ENCODE measurements at places on chromosomes 3 and 15.

DNA sequence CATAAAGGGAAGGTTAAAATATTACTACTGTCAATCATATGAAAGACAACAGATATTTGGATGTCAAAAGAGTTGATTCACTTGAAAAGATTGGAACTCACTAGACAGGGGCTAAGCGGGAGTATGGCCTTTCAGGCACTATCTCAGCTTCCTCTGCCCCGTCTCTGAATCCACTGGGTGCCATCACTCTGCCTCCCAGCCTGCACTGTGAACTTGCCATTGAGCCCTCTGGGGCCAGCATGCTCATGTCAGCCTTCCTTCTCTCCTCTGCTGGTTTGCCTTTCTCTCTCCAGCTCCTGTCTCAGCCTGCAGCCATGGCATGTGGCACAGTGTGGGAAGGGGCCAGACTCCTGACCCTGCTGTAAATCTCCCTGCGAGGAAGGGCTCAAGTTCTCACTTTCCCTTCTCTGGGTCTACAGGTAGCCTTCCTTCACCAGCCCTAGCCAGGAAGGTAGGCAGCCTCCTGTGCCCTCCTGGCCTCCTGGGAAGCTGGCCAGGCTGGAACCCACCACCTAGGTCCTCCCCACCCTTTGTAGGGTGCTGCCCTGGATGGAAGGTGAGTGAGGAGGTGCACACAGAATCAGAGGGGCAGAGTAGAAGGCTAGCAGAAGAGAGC lies 54.0 kb upstream of the SLCO2A1 start:
- DNase-seq = no peak

- DNase-seq = no peak
Observed at GRCh38 chr3:57017459-57017845, 43.0 kb upstream of the SPATA12 start.

DNA sequence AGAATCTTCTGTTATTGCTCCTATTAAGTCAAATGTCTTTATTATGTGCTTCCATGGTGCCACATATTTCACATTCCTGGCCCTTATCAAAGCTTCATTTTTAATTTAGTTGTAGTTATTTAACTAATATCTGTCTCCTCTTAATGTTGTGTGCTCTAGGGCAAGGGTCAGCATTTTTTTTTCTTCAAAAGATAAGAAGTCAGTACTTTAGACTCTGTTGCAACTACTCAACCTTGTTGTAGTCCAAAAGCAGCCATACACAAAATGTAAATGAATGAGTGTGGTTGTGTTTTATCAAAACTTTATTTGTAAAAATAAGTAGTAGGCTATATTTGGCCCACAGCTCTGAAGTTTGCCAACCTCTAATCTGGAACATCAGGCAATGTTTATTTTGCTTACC lies 394.7 kb upstream of the CBLB start:
- DNase-seq = no peak

DNA sequence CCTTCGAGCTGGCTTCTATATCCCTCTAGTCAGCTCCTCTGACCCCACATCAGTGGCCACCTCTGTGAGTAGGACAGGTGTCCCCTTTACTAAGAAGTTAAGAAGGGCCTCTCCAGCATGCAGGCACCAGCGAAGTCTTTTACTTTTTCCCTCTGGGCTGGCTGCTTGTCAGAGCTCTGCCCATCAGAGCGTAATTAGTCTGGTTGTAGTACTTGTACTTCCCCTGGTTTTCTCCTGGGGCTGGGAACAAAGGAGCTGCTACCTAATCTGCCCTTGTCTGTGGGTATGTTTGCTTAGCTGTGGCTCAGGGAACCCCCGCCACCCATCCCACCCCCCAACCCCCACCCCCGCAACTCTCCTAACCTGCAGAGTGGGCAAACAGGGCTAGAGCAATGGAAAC lies 27.4 kb upstream of the ALPK3 start:
- no peak for DNase-seq

- no peak for DNase-seq
Observed at GRCh38 chr3:197975311-197975710, 15.3 kb downstream of the LMLN start.

DNA sequence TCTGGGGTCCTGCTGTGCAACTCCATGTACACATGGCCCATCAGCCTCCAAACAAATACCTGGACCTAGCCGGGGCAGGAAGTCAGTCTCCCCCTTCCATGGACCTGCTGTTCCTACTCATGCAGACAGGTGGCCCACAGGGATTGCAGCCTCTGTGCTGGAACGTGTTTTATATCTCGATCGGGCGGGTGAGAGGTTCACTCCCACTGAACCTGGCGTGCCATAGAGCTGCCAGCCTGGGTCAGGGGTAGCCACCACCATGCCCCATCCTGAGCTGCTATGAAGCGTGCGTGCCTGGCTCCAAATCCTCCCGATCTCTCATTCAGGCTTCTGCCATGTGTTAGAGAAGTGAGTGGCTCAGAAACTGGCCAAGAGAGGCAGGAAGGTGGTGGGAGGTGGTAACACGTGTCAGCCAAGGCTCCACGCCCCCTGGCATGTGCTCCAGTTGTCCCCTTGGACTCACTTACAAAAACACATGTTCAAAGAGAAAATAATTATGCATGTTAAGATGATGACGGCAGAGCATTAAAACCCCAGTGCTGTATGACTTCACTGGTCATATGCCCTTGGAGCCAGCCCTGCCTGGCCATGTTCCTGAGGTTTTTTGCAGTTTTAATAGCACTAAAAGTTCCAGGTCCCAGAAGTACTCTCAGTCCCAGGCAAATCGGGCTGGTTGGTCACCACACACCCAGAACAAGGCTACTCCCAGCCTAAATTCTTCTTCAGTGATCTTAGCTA lies 30.6 kb downstream of the CTSH start:
- DNase-seq = no peak

DNA sequence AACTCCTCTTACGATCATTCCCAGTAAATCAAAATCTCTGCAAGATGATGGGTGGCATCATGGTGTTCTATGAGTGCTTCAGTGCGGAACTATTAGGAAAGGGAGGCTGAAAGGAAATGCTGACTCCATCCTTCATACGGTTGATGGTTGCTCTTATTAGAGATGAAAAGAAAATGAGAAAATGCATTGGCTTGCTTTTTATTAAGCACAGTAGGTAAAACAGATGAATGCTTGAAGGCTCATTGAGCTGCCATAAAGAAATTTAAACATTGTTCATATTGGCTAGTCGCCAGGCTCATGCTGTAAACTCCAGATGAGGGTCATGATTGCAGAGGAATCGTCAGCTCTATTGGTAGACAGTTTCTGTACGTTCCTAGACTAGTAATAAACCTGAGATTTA lies 115.8 kb downstream of the EPHA3 start:
- DNase-seq = no peak

GRCh38 chr3:166472015-166472414 lies 634.8 kb upstream of the BCHE start:
- DNase-seq = no peak

- DNase-seq = no peak
Observed at GRCh38 chr3:57434041-57434440, 110.1 kb downstream of the DNAH12 start.

- peak; percentile 50 for DNase-seq
Observed at GRCh38 chr3:124650798-124651197, 79.5 kb upstream of the UMPS start.

GRCh38 chr3:24264748-24265158 lies 229.9 kb downstream of the THRB start:
- peak; percentile 8 for DNase-seq

DNA sequence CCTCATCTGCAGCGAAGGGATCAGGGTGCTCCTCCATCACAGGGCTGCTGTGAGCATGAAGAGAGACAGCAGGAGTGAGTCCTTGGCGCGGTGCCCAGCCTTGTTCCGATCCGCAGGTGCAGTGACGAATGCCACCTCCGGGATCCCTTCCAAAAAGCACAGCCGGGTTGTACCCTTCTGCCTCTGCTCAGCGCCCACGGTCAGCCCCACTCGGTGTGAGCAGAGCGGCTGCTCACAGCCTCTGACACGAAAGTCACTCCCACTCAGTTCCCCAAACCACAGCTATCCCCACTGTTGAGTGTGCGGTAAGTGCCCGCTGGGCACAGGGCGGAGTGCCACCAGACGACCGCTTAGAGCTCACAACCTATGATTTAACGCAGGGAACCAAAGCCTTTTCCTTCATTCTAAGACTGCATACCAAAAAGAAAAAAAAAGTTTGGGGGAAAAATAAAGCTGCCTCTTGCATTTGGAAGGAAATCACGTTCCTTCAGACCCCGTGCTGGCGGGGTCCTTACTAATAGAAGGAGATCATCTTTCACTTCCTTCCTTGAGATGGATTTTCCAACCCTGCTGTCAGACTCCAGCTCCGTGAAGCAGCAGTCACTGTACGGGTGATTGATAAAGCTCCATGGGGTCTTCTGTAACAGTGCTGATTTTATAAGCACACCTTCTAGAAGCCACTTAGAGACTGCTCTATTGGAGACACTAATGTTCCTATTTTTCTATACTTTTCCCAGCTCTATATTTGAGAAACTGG lies 34.7 kb upstream of the TUBGCP5 start:
- no peak for DNase-seq

DNA sequence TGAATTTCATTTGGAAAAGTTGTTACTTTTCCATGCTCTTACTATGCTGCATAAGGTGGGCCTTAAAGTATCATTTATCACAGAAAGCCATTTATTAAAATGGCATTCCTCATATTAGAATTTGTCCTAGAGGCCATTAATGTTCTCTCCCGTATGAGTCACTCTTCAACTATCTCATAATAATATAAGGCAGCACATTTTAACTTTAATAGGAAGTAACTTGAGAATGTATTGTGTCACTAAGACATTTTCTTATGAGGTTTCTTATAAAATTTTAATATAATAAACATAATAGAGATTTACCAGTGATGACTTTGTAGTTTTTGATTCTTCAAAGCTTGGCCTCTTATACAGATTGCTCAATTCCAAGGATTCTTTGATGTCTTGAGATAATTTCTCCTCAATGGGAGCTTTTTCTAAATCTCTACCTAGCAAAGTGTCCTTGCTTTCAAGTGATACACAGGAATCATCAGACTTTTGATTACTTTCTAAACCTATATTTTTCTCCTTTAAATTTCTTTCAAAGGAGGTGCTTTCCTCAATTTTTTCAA lies 74.7 kb downstream of the ZBBX start:
- no peak for DNase-seq

- no peak for DNase-seq
Observed at GRCh38 chr3:9401986-9402385, 4.6 kb downstream of the SETD5 start.

DNA sequence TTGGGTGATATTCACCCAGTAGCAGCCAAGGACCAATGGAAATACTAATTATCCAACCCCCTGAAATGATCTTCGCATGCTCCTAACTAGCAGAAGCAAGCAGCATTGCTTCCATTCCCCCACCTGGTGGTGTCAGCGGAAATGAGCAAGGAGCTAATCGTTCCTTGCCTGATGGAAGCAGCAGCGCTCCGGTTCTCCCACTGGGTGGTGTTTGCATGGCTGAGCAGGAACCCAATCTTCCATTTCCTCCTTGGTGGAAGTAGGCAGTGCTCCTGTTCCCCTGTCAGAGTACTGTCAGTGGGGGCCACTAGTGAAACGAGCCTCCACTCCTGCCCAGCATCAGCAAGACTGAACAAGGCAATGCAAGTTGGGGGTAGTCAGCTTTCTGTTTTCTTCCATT lies 311.5 kb downstream of the CACNA2D3 start:
- DNase-seq = no peak

DNA sequence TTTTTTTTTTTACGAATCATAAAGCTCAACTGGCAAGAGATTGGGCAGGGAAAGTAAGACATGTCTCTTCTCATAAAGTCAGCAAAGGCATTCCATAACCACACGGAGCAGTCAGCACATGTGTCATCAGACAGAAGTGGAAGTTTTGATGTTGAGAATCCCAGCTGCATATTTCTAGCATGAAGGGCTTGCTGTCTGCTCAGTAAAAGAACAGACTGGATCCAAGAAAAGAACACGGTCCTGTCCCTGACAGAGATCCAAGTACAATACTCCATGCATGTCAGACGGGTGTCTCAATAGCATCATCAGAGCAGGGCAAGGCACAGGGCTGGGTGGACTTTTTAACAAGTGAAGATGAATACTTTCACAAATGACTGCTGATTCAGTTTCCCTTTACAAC lies 38.2 kb downstream of the ABI3BP start:
- DNase-seq = no peak

DNA sequence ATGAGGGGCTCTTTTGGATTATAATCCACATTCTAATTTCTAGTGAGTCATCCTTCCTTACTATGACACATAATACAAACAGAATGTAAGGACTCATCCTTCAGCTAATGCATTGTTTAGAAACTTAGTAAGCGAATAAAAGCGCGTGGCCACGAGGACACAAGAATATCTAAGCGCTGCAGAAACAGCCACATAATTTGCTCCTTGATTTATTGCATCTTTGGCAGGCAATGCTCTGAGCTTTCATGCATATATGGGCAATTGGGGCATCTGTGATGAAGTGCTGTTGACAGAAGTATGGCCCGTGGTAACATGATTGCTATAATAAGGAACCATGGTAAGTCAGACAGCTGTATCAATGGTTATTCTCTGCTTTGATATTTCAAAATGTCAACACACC lies 191.3 kb upstream of the ZNF385D start:
- no peak for DNase-seq

DNA sequence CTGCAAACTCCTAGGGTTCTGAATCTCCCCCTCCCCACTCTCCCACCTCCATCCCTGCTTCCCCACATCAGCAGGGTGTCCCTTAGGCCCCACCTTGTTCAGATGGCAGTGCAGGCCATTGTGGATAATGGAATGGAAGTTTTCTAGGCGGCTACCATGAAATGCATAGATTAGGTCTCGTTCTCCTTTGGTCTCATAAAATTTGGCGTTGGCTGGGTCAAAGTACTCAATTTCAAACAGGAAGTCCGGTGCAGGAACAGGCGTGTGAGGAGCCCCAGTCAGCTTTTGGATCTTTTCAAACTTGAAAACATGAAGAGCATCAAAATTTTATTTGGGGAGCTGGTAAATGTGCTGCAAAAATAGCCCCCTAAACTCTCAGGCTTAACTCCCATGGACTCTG lies 20.2 kb downstream of the PARP16 start:
- no peak for DNase-seq

GRCh38 chr15:52714968-52715367 lies 35.8 kb upstream of the ATOSA start:
- no peak for DNase-seq

DNA sequence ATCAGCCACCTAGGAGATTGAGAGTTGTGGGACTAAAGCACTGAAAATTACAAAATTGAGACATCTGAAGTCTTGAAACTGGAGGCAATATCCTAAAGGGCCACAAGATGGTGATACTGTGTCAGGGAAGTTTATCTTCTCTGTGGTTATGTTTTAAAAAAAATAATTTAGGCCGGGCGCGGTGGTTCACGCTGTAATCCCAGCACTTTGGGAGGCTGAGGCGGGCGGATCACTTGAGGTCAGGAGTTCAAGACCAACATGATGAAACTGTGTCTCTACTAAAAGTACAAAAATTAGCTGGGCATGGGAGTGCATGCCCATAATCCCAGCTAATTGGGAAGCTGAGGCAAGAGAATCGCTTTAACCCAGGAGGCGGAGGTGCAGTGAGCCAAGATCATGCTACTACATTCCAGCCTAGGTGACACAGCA lies 17.9 kb upstream of the NIT2 start:
- DNase-seq = no peak

DNA sequence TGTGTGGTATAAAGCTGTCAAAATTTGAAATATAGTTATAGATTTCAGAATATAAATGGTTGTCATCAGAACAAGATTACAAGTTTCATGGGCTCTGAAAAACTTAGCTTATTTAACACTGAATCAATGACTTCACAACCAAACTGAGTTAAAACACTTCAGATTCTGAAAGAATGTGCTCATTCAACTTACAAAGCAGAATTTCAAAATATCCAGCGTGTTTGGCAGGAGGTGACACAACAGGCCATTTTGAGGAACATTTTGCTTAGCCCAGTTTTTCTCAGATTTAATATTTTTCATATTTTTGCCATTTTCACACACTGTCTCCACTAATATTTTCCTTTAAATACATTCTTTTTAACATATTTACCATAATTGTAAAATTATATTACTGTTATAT lies 781.1 kb downstream of the TUSC7 start:
- DNase-seq = no peak

Data from GM12864 (cell line).